CD14-positive monocyte (primary cell): ENCODE measurements at places on chromosomes 6 and 20. TPM values are rescaled to one million over a fixed set of nuclear protein-coding genes. Genes with fewer than 3 reads are reported as not detected.

Gene PAQR8
- polyA plus RNA-seq = 1.9 and 2.4 TPM in 2 replicates

- no peaks in the 10 kb centered on the region for H3K27me3 ChIP-seq
- no peak overlapping the region for H3K27ac ChIP-seq
- no peak overlapping the region for H3K4me3 ChIP-seq
- no peaks in the 10 kb centered on the region for H3K36me3 ChIP-seq
- H3K4me1 ChIP-seq = peaks cover 19% of the 10 kb centered on the region
Measured at GRCh38 chr6:63347599-63347998, 27.8 kb upstream of the LGSN start.

Gene LGSN
- polyA plus RNA-seq = not detected

DNA sequence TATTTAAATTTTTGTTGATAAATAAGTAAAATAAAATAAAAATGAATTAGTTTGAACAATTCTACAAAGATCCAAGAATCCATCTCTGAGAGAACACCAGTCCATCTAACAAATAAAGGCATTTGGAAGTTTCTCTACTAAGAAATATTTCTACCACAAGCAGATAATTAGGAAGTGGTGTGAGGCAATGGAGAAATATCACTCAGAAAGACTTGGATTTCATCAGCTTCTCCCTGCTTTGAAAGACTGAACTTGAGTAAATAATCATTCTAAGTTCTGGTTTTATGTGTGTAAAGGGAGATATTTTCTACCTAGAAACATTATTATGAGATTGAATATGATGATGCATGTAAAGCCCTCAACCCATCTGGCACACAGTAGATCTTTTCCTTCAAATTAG, 17.8 kb upstream of the TCF21 start:
- H3K4me3 ChIP-seq = no peak overlapping the region
- peaks cover 10% of the 10 kb centered on the region for H3K27me3 ChIP-seq
- H3K36me3 ChIP-seq = no peaks in the 10 kb centered on the region
- H3K27ac ChIP-seq = no peak overlapping the region
- H3K4me1 ChIP-seq = no peaks in the 10 kb centered on the region

DNA sequence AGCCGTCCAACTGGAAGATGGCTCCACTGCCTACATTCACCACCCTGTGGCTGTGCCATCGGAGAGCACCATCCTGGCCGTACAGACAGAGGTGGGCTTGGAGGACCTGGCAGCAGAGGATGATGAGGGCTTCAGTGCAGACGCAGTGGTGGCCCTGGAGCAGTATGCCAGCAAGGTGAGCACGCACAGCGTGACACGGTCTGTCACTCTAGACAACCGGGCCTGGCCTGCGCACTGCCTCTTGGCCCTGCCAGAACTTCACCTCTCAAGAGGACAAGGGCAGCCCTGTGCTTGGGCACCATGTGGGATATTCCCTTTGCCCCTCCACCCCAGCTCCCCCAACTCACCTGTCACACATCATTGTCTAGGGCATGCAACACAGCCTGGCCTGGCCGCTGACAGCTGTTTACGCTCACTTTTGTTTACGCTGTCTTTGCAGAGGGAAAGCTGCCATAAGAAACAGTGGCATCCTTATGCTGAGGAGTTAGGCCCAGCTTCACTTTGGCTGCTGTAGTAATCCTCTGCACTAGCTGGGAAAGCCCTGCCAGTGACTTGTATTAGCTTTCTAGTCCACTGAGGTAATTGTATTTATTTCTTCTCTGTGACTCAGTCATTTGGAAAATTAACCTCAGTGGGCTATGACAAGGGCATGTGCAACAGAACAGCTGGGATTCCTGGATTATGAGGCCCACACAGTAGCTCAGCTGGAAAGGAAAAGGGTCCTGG, 9.8 kb upstream of the DEF6 start:
- no peaks in the 10 kb centered on the region for H3K27me3 ChIP-seq
- H3K27ac ChIP-seq = no peak overlapping the region
- no peak overlapping the region for H3K4me3 ChIP-seq
- DNase-seq = no peak
- H3K4me1 ChIP-seq = no peaks in the 10 kb centered on the region

Gene PAK5
- not detected for polyA plus RNA-seq

DNA sequence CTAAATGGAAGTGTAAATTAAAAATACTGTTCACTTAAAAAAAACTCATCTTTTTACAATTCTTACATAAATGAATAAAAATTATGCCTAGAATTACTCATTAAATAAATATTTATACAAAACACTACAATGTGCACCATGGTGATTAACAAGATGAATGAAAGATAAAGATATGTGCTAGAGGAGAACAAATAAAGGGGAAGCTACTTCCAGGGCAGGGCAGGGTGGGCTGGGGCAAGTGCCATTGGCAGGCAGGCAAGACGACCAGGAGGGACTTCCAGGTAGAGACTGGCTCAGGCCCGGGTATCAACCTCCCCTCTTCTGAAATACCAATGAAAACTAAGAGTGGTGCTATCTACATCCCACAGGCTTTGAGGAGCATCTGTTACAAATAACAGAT, 20.4 kb downstream of the PREP start:
- no peak overlapping the region for H3K27ac ChIP-seq
- H3K4me1 ChIP-seq = no peaks in the 10 kb centered on the region
- no peaks in the 10 kb centered on the region for H3K27me3 ChIP-seq
- H3K4me3 ChIP-seq = no peak overlapping the region
- H3K36me3 ChIP-seq = peaks cover 52% of the 10 kb centered on the region

Gene TTK
- polyA plus RNA-seq = not detected in 2 replicates

- no peak overlapping the region for H3K4me3 ChIP-seq
- DNase-seq = no peak
- H3K27me3 ChIP-seq = peaks cover 7% of the 10 kb centered on the region
- peak overlapping the region; percentile 44 for H3K27ac ChIP-seq
Measured at GRCh38 chr6:35376281-35376680, 33.9 kb downstream of the PPARD start.

- no peak overlapping the region for H3K4me3 ChIP-seq
- DNase-seq = no peak
- peaks cover 38% of the 10 kb centered on the region for H3K4me1 ChIP-seq
- H3K36me3 ChIP-seq = no peaks in the 10 kb centered on the region
- no peaks in the 10 kb centered on the region for H3K27me3 ChIP-seq
- H3K27ac ChIP-seq = no peak overlapping the region
Measured at GRCh38 chr6:30799210-30799609, 54.9 kb upstream of the IER3 start.
